ENCODE measurements at places on chromosomes 4 and X. TPM values are rescaled to one million over a fixed set of nuclear protein-coding genes. Genes with fewer than 3 reads are reported as not detected.

The SH3TC1 gene
- polyA plus RNA-seq: 14.4 TPM

DNA sequence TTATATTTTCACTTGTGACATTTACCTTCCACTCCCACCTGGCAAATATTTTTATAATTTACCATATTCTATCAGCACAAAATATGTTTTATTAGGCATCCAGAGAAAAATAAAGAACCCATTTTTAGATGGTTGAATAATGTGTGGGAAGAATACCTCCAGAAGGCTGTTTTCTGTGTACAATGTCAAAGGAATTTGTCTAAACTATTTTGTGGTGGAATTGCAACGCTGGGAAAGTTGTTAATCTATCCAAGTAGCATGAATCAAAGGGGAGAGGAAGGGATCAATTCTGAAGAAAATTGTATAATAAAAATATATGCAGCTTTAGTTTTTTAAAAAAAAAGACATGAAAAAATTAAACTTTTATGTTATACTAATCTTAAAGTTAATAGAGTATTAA lies 706.5 kb downstream of the FSTL5 start:
- DNase-seq: no peak

DNA sequence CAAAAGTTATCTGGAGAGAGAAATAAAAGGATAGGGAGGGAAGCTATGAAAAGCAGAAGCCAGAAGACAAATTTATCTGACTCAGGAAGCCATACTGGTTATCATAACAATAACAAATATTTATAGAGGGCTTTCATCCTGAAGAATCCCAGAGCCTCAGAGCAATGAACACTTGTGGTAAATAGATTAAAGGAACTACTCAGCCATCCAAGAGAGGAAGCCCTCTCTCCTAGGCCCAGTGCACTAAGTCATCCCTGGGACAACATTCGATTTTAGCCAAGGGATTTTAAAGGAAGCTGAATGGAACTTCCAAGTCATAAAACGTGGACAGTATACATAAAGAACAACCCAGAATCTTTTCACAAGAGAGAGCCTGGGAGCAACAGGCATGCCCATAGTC lies 76.9 kb downstream of the COL4A6 start:
- no peak for DNase-seq

The HSFX3 gene
- polyA plus RNA-seq: 1.2 TPM

The HTN3 gene
- polyA plus RNA-seq: not detected

The C4orf51 gene
- not detected for polyA plus RNA-seq

The MAGEB17 gene
- 0.09 TPM for polyA plus RNA-seq

- DNase-seq: no peak
Observed at GRCh38 chrX:7143076-7143475, 4.4 kb upstream of the STS start.

Measured in muscle of back (tissue), 13 donors.